Left colon (tissue), 2 donors: ENCODE measurements at places on chromosomes 12 and 14. TPM values are rescaled to one million over a fixed set of nuclear protein-coding genes. Genes with fewer than 3 reads are reported as not detected.

Gene GLTP
- total RNA-seq: 95.0 TPM

Gene NANOG
- total RNA-seq: 0.22 TPM

Gene RHEBL1
- total RNA-seq: not detected

Gene ZNF891
- 1.6 TPM for total RNA-seq

Gene CCDC184
- total RNA-seq: 0.15 TPM

Gene PTGDR
- total RNA-seq: 18.4 TPM

Gene INHBE
- total RNA-seq: not detected

Gene CLEC2A
- not detected for total RNA-seq

Gene IRAK3
- 6.7 TPM for total RNA-seq

Gene SDR9C7
- not detected for total RNA-seq

Gene ENDOU
- not detected for total RNA-seq

Gene KRT6C
- not detected for total RNA-seq

Gene CLEC9A
- total RNA-seq: 0.39 TPM

Gene CARMIL3
- total RNA-seq: 3.4 TPM
